ENCODE measurements at places on chromosomes 11 and 22.

- no peak for DNase-seq
Measured at GRCh38 chr22:43237280-43237679, 50.3 kb upstream of the TTLL12 start.

DNA sequence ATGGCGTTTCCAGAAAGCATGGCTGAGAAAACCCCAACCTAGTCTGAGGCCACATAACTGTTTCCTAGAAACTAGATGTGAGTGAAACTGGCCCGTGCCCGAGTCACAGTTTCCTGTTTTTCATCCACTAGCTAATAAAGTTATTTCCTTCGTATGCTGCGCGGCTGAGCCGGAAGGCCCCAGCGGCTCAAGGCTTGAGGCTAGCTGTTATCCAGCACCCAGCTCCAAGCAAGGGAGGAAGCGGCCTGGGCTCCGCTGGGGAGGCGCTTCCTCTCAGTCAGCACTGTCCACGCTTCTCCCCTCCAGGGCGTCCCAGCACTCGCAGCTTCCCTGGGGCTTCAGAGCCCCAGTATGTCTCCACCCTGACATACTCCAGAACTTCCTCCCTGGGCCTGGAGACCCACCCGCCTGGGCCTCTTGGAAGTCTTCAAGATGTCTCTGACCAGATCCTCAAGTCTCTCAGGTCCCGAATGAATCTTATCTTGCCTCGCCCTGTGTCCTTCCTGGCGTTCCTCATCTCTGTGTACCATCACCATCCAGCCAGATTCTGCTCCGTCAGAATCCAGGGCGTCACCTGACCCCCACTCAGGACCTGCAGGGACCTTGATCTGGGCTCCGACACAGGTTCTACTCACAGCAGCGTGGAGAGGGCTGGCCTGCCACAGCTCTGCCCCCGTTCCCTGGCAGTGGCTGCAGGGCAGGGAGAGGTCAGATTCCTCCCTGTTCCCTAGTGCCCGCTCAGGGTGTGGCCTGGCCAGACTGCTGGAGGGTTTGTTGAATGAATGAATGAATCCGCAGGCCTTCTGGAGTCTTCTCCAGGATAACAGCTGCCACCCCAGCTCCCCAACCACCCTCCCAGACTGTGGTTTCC lies 81.9 kb downstream of the LRRC32 start:
- peak; percentile 38 for DNase-seq

GRCh38 chr11:6203327-6203726 lies 2.0 kb upstream of the C11orf42 start:
- no peak for DNase-seq

DNA sequence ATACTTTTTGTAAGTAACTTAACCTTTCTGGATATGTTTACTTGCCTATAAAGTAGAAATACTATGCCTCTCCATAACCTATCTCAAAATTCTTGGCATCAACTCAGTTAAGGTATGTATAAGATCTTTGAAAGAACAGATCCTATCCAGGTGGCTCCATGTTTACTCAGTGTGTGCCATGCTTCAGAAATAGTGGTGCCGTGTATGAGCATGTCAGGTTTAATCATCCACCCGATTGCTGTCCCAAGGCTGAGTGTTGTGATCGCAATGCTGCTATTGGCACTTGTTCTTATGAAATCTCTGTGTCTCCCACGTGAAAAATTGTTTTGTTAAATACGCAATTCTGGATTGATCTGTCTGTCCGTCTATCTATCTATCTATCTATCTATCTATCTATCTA lies 85.9 kb upstream of the SNX19 start:
- no peak for DNase-seq

DNA sequence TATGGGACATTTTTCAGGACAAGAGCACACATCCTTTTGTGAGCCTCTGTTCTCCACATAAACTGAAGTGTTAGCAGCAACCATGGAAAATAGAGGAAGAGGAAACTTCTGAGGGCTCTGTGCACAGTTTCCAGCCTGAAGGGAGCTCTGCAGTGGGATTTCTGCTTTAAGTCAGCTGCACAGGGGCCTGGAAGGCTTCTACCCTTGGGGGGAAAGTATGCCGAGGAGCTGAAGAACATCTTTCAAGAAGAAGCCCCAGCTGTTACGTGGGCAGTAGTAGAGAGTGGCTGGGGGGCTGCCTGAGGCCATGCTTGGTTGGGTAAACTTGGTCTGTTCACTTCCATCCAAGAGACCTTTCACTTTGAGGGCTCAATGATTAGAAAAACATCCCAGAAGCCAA lies 82.7 kb upstream of the EED start:
- no peak for DNase-seq

- DNase-seq, result peak; percentile 62
Measured at GRCh38 chr11:60970369-60970774, 1.1 kb upstream of the CD6 start.
